ENCODE measurements at places on chromosomes 12 and 14. TPM values are rescaled to one million over a fixed set of nuclear protein-coding genes. Genes with fewer than 3 reads are reported as not detected.

DNA sequence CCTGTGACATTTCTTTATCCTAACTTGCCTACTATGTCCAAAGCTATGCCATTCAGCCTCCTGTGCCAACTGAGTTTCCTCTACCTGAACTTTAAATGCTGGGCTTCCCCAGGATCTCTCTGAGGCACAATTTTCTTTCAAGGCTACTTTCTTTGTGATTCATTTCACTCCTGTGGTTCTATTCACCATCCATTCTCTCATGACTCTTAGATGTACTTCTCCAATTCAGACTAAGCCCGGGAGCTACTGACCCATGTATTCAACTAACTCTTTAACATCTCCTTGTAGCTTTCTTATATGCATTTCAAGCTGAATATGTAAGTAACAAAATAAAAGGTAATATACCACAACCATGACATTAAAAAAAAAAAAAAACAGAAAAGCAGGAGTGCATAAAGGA is 738.9 kb upstream of the USP15 start:
- no peak overlapping the region for H3K27ac ChIP-seq
- H3K4me1 ChIP-seq = no peaks in the 10 kb centered on the region
- H3K27me3 ChIP-seq = no peaks in the 10 kb centered on the region
- no peak overlapping the region for H3K4me3 ChIP-seq
- DNase-seq = no peak

- H3K4me3 ChIP-seq = no peak overlapping the region
- no peaks in the 10 kb centered on the region for H3K36me3 ChIP-seq
- DNase-seq = no peak
- H3K27ac ChIP-seq = no peak overlapping the region
- H3K27me3 ChIP-seq = peaks cover 10% of the 10 kb centered on the region
Observed at GRCh38 chr12:124233846-124234640, 60.9 kb upstream of the RFLNA start.

DNA sequence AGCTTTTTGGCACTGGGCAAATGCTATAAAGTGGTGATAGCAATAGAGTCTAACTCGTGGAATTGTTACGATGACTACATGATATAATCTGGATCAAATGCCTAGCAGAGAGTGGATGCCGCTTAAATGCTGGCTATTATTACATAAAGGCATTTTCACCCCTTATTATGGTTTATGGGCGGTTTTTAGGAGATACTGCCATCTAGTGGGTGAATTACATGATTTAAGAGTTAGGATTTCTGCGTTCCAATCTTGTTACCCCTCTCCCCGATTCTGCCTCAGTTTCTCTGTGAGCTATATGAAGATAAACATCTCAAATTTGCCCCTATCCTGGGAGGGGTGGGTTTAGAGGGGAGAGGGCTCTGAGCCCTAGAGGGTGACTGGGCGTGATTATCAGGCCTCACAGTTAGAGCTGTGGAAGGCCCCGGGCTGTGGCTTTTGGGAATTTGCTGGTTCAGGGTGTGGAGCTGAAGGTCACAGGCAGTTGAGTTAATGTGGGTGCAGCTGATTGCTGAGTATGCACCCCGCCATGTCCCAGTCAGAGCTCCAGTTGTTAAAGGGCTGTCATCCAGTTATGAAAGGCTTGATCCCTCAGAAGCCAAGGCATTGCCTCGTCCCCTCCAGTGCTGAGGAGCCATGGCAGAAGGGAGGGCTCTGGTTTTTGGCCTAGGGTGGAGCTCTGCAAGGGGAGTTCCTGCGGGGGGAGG is 14.4 kb downstream of the CLSTN3 start:
- no peaks in the 10 kb centered on the region for H3K27me3 ChIP-seq
- H3K4me1 ChIP-seq = no peaks in the 10 kb centered on the region
- H3K27ac ChIP-seq = no peak overlapping the region
- no peak for DNase-seq
- H3K4me3 ChIP-seq = no peak overlapping the region

- peak overlapping the region; percentile 84 for H3K4me3 ChIP-seq
- peaks cover 38% of the 10 kb centered on the region for H3K36me3 ChIP-seq
- no peak for DNase-seq
- H3K27me3 ChIP-seq = no peaks in the 10 kb centered on the region
Observed at GRCh38 chr12:12722435-12723148, 5.4 kb downstream of the CDKN1B start.

DNA sequence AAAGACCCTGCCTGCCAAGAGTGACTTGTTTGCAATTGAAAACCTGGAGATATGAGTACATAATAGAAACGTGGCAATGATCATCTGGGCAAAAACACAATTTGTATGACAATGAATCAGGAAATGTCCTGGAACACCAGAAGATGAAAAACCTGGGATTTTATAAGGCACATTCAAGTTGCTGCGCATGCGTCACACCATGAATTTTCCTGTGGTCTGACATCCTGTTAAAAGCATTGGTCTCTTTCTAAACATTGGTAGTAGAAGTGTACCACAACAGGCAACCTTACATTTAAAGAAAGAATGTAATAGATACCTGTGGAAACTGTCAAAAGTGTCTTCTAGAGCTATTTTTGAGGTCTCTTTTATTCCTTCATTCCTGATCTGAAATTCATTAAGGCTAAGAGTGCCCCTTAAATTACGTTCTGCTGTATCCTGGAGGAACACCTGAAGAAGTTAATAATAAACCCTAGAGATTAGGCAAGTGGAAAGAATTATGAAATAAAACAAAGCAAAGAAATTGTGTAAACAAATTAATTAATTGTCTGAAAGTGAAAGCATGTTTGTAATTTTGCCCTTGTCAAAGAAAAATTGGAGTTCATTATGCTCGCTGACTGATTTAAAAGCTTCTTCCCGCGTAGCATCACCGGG is 676.5 kb downstream of the DIO2 start:
- no peak for DNase-seq
- H3K4me1 ChIP-seq = no peaks in the 10 kb centered on the region
- H3K36me3 ChIP-seq = no peaks in the 10 kb centered on the region

GRCh38 chr14:98120831-98121464 is 1151.0 kb downstream of the BCL11B start:
- H3K4me3 ChIP-seq = no peak overlapping the region
- H3K27ac ChIP-seq = no peak overlapping the region
- no peaks in the 10 kb centered on the region for H3K36me3 ChIP-seq
- no peak for DNase-seq
- H3K27me3 ChIP-seq = no peaks in the 10 kb centered on the region
- H3K4me1 ChIP-seq = no peaks in the 10 kb centered on the region

DNA sequence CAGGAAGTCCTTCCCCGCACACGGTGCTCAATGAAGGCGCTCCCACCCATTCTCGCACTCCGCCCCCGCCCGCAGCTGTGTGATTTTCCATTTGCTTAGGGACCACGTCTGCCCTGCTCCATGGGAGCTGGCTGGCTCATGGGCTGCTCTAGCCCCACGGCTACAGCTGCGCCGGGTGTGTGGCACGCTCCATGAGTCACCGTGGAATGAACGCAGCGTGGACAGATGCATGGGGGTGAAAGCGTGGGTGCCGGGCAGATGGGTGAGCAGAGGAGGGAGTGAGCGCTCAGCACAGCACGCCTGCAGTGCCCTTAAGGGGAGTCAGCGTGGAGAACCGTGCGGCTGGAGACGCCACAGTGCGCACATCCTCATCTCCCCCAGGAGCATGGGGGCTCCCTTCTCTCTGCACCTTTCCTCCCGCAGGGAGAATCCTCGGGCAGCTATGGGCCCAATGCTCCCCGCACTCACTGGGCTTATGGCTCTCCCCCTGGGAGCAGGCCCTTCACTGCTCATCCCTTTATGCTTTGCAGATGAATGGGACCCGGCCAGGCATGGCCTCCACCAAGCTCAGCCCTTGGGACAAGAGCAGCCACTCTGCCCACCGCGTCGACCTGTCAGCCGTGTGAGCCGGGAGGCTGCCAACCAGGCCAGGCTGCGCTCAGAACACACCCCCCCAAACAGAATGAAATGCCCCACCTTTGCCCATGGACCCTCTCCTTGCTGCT is 185.1 kb downstream of the ADGRD1 start:
- no peak for DNase-seq
- peaks cover 7% of the 10 kb centered on the region for H3K4me1 ChIP-seq
- H3K27me3 ChIP-seq = no peaks in the 10 kb centered on the region
- no peak overlapping the region for H3K4me3 ChIP-seq
- H3K36me3 ChIP-seq = no peaks in the 10 kb centered on the region

- H3K27ac ChIP-seq = no peak overlapping the region
- H3K4me1 ChIP-seq = no peaks in the 10 kb centered on the region
- H3K36me3 ChIP-seq = no peaks in the 10 kb centered on the region
- no peak for DNase-seq
Observed at GRCh38 chr12:68229956-68230355, 4.3 kb upstream of the IL26 start.

- H3K4me1 ChIP-seq = peaks cover 1% of the 10 kb centered on the region
- H3K27me3 ChIP-seq = no peaks in the 10 kb centered on the region
- peaks cover 97% of the 10 kb centered on the region for H3K36me3 ChIP-seq
- H3K4me3 ChIP-seq = no peak overlapping the region
- DNase-seq = no peak
Observed at GRCh38 chr12:9099552-9100190, 16.0 kb downstream of the A2M start.

The ANKRD52 gene
- 22.9 TPM for total RNA-seq

GRCh38 chr12:121803861-121804416 is at the start of gene SETD1B:
TSS of gene SETD1B (plus strand) at chr12:121804009. CDS start at chr12:121804738, 729 bp downstream.
- H3K4me3 ChIP-seq = peak within 1 kb of the TSS; percentile 81
- H3K4me1 ChIP-seq = peaks cover 37% of the 10 kb centered on the region
- peak; percentile 75 for DNase-seq
- peaks cover 6% of the 10 kb centered on the region for H3K36me3 ChIP-seq
- peak within 1 kb of the TSS; percentile 100 for H3K27ac ChIP-seq

- no peaks in the 10 kb centered on the region for H3K36me3 ChIP-seq
- H3K4me1 ChIP-seq = peaks cover 7% of the 10 kb centered on the region
- no peak overlapping the region for H3K4me3 ChIP-seq
Observed at GRCh38 chr12:111249018-111249370, 119.9 kb downstream of the PHETA1 start.

DNA sequence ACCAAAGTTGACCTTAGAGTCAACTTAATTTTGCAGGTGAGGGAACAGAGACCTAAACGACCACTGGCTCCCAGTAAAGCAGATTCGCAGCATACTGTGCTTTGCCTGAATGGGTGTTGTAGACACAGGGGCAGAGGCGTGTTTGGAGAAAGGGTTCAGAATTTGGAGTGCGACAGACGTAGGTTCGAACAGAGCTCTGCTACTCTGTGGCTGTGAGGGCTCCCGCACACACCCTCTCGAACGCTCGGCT is 243 bp upstream of the TOMM20L start:
- H3K4me3 ChIP-seq = no peak overlapping the region
- H3K4me1 ChIP-seq = peaks cover 5% of the 10 kb centered on the region
- no peaks in the 10 kb centered on the region for H3K36me3 ChIP-seq
- H3K27ac ChIP-seq = peak overlapping the region; percentile 60

The NINJ2 gene
- total RNA-seq = 18.7 TPM

DNA sequence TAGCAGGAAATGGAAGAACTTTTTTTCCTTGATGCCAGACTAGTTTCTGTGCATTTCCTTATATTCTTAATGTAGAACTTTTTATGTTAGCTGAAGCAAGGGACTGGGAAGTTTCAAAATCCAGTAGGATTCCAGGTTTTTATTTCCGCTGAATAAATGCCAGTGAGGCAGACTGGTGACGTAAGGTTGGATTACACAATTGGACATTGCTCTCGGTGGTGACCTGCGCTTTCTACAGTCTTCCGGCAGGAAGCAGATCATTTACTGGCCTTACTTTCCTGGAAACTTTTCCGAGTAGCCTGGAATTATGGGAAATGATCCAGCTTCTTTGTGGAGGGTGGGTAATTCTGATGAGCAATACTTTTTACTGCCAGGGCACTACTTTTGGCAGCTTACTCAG is 3.6 kb downstream of the IFT43 start:
- H3K4me3 ChIP-seq = no peak overlapping the region
- no peaks in the 10 kb centered on the region for H3K36me3 ChIP-seq
- DNase-seq = peak; percentile 60
- no peaks in the 10 kb centered on the region for H3K27me3 ChIP-seq
- peak overlapping the region; percentile 32 for H3K27ac ChIP-seq

- no peaks in the 10 kb centered on the region for H3K36me3 ChIP-seq
- DNase-seq = no peak
- peaks cover 48% of the 10 kb centered on the region for H3K27me3 ChIP-seq
- H3K27ac ChIP-seq = no peak overlapping the region
- H3K4me3 ChIP-seq = no peak overlapping the region
Observed at GRCh38 chr12:97466621-97467020, 4.0 kb downstream of the RMST start.

DNA sequence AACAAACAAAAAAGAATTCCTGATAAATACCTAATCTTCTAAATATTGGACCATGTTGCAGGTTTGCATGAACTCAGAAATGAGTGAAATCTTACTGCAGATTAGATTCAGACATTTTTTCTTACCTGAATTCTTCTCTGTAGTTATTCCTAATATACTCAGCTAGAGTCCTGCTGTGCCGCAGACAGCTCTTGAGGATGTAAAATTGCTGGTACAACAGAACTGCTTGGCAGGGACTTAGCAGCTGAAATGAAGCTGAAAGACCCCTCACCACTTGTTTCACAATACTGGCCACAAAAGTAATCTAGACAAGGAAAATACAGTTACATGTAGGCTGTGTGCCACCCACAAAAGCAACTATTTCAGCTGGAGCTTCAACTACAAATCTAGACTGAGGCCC is 48.3 kb upstream of the KICS2 start:
- H3K4me3 ChIP-seq = no peak overlapping the region
- H3K27me3 ChIP-seq = no peaks in the 10 kb centered on the region
- no peaks in the 10 kb centered on the region for H3K4me1 ChIP-seq
- H3K27ac ChIP-seq = no peak overlapping the region
- no peaks in the 10 kb centered on the region for H3K36me3 ChIP-seq
- DNase-seq = no peak

- H3K4me1 ChIP-seq = peaks cover 78% of the 10 kb centered on the region
- no peaks in the 10 kb centered on the region for H3K36me3 ChIP-seq
- DNase-seq = no peak
- no peak overlapping the region for H3K27ac ChIP-seq
Observed at GRCh38 chr14:64513271-64513670, 8.7 kb downstream of the ZBTB1 start.

DNA sequence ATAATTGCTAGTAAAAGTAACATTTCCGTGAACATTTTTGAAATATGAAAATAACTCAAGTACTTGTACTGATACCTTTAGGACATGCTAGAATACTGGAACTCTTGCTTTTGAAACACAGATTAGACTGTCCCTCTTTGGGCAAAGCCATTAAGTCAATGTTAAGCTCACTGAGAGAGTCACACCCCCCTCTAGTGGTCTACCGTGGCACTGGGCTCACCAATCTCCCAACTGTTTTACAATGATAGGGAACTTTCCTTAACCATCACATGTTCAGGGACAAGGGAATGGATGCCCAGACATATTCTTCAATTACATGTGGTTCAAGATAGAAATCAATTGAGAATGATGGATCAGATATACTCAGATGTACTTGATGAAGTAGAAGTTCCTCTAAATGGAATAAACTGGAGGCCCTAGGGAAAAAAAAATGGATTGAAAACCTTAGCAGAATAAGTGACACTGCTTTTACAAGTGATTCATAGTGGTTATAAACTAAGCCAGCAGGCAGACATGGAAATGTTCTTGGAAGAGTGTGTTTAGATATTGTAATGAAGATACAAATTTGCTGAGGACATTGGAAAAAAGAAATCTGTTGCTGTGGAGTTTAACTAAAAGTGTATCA is 17.8 kb downstream of the NANOG start:
- no peak overlapping the region for H3K4me3 ChIP-seq
- H3K27ac ChIP-seq = no peak overlapping the region
- H3K36me3 ChIP-seq = no peaks in the 10 kb centered on the region
- no peaks in the 10 kb centered on the region for H3K27me3 ChIP-seq
- H3K4me1 ChIP-seq = peaks cover 4% of the 10 kb centered on the region
- DNase-seq = peak; percentile 25

- DNase-seq = no peak
- no peaks in the 10 kb centered on the region for H3K4me1 ChIP-seq
- no peaks in the 10 kb centered on the region for H3K36me3 ChIP-seq
- no peak overlapping the region for H3K4me3 ChIP-seq
- no peaks in the 10 kb centered on the region for H3K27me3 ChIP-seq
Observed at GRCh38 chr12:22812531-22812930, 187.6 kb downstream of the ETNK1 start.

All from heart right ventricle (tissue), 16 donors.